ENCODE measurements at places on chromosomes 7 and 10.

GRCh38 chr10:29189256-29189655 lies 99.6 kb upstream of the LYZL1 start:
- peak; percentile 20 for DNase-seq

GRCh38 chr10:4978870-4979269 lies 15.7 kb downstream of the AKR1C1 start:
- no peak for DNase-seq

DNA sequence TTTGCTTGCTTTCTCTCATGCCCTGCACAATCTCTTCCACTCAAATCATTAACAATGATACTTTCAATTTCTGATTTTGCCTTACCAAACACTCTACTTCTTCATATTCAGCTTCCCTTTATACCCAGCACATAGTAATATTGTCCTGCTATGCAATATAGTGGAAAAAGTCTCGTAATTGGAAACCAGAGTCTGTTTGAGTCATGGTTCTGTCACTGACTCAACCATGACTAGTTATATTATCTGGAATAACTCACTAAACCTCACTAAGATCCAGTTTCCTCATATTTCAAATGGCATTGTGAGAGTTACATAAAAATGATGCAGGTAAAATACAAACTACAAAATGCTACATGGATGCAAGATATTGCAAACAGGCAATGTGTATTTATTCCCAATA lies 98.5 kb upstream of the LRRTM3 start:
- no peak for DNase-seq

DNA sequence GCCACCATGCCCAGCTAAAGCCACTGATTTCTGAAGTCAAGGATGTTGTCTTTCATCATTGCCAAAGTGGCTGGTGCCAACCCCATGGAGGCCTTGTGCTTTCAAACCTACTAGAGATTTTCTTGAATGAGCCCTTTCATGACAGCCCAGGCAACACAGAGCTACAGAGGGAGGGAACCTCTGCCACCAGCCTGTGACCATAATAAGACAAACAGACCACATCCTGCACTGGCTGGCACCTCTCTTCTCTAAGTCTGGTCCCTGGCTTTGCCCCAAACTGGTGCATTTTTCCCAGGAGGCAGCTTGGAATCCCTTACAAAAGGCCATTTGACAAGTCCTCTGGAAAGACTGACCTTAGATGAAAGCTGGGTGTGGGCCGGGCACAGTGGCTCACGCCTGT lies 348.8 kb downstream of the GALNT17 start:
- DNase-seq, result no peak

- no peak for DNase-seq
Measured at GRCh38 chr7:18960725-18961124, 156.7 kb downstream of the TWIST1 start.

GRCh38 chr10:91536111-91536510 lies 96.8 kb downstream of the PPP1R3C start:
- DNase-seq, result no peak

DNA sequence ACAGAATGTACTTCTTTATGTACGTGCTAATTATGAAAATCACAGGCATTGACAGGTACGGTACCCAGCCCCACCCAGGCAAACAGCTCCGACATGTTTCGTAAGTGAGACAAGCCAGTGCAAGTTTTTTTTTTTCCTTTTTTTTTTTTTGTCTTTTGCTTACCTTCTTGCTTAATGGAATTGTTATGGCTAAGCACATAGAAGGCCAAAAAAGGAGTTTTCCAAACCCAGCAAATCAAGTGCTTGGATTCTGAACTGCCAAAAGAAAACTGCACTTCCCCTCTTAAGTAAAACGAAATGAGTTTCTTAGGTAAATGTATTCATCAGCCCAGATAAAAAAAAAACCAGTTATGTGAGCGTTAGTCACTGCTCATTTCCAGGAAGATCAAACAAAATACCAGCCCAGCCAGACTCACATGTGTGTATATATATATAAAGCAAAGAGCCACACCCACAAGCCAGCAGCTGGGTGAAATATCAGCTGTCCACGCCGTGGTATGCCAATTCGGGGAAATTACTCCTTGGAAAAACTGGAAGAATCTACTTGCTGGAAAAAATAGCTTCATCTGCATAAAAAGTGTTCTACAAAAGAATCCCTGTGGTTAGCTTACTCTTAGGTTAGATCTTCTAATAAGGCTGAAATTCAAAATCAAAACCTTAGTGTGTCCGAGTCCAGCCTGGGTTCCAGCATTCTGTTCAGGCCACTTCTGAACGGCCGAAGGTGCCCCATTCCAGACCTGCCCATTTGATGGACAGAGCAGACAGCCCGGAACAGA lies 8.0 kb downstream of the KLF6 start:
- DNase-seq, result peak; percentile 59

GRCh38 chr7:15889507-15889906 lies 203.0 kb upstream of the MEOX2 start:
- no peak for DNase-seq

- DNase-seq, result no peak
Measured at GRCh38 chr10:3564346-3565002, 220.5 kb downstream of the KLF6 start.

DNA sequence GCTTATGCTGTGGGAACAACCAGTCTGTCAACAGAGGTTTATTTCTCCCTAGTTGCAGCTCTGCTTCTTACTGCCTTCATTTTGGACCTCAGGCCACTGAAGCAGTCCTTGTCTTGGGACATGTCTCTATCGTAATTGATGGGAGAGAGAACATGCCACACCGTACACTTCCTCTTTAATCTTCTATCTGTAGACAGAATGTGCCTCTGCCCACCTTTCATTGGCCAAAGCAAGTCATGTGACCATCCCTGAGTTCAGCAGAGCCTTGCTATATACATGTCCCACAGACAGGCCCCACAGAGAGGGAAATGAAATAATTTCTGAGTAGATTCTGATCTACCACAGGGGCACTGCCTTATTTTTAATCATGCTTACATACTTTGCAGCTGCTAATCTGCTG lies 98.0 kb downstream of the KCND2 start:
- peak; percentile 78 for DNase-seq

- peak; percentile 45 for DNase-seq
Measured at GRCh38 chr10:124942317-124943169, 620 bp downstream of the ZRANB1 start.

DNA sequence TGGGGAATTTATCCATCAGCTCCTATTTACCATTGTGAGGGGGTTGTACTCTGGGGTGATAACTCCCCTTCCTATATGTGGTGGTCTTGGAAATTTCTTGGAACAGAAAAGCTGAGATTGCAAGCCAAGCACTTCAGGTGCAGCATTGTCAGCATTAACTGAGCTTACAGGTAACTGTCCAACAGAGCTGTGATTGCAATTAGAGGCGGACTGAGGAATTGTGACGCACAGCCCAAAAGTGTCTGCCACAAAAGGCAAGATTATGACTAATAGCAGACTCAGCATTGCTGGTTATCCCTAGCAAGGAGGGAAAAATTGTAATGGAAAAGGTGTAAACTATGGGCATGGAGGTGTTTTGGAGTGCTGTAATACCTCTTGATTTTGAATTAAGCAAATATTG lies 126.1 kb upstream of the AGR3 start:
- DNase-seq, result no peak

GRCh38 chr10:92688927-92689662 lies 660 bp upstream of the HHEX start:
- peak; percentile 60 for DNase-seq

DNA sequence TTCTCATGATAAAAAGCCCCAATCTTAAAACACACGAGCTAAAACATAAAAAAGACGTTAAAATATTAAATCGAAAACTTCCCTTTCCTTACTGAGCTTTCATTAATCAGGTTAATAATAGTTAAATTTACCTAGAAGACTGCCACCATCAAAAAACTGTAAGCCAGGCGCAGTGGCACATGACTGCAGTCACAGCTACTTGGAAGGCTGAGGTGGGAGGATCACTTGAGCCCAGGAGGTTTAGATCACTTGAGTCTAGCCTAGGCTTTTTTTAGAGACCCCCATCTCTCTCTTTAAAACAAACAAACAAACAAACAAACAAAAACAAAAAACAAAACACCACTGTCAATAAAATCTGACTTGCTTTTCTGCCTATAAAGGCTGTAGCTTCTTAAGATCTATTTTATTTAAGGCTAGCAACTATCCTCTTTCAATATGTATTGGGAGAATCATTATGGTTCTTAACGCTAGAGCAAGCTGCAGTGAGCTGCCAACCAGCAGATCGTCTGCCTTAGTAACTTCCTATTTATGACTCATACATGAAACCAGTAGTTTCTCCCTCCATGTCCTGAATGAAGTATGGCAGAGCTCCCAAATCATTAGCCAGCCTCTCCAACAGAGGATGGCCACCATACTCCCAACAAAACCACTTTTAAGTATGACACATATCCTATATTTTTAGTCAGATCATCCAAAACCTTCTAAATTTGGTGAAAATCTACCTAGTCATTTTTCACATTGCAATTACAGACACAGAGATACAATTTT lies 163.7 kb downstream of the SRPK2 start:
- peak; percentile 86 for DNase-seq

- DNase-seq, result no peak
Measured at GRCh38 chr10:5510281-5511072, 11.1 kb upstream of the CALML5 start.

GRCh38 chr7:87220026-87220733 lies 648 bp upstream of the TMEM243 start:
- peak; percentile 44 for DNase-seq

DNA sequence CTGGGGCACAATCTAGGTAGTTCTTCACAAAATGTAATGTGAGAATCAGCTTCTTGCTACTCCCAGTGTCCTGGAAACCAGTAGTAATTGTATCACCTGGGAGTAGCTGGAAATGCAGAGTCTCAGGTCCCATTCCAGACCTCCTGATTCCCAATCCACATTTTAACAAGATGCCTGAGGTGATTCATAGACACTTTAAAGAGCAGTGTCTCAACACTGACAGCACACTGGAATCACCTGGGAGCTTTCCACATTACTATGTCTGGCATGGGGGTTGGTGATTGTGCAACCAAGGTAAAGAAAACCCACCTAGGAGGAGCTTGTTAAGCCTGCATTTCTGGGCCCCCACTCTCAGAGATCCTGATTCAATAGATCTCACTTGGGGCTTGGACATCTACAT lies 11.1 kb downstream of the DPY19L1 start:
- DNase-seq, result no peak

GRCh38 chr10:121956111-121957061 lies 18.6 kb downstream of the NSMCE4A start:
- DNase-seq, result peak; percentile 46

- no peak for DNase-seq
Measured at GRCh38 chr10:70505908-70506307, 27.3 kb downstream of the PALD1 start.

DNA sequence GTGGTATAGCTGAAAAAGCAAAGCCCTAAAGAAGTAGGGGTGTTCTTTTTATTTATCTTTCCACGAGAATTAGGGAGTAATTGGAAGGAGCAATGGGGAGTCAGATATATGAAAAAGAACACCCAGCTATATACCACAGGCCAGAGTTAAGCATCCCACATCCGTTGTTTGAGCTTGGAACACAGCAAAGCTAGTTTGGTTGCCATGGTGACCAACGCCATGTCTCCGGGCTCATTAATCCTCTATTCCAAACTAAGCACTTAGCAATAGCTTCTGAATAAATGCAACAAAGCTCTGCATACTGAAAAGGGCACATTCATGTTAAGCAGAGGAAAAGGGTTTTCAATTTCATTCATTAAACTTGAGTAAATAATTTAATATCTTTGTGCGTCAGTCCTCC lies 23.5 kb downstream of the ASB4 start:
- DNase-seq, result peak; percentile 3

DNA sequence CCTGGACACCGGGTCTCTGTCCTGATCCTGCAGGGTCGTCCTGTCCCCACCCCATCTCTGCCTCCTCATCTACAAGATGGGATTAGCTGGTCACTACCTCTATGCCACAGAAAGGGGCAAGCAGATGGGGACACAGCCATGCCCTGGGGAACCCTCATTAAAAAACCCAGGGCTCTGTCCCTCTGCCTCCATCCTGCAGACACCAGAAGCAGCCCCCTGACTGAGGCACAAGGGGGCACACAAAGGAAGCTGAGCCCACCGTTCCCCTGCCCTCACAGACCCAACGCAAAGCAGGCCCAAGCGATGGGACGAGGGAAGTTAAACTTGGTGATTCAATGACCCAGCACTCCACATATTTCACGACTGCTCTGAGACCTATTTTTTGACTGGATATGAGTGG lies 142.4 kb downstream of the TCERG1L start:
- no peak for DNase-seq

DNA sequence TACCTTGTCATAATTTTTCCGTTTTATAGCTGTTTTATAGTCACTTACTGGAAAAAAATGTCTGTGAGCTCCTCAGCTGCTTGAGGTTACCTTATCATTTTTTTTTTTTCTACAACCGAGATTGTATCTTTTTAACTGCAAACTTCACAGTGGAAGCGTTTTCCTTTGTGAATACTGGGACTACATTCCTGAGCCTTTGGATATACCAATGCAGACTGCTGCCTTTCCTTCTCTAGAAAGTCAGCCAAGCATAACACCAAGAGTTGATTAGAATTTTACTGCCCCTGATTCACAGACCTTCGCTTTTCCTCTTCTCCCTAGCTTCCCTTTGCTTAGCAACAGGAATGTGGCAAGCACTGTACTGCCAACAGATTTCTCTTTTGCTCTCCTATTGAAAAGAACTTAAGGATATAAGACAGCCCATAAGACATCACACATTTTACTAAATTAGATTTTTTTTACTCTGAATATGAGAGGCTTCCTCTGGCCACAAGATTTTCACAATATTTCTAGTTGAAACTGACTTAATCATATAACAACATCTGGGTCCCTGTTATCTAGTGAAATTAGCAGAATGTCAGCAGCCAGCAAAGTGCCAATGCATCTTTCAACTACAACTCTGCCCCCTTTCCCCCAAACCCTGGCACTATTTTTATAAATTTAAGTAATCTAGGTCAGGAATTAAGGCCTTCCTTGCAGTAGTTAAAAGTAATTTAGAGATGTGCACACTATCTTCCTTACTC lies 170.6 kb downstream of the PRKG1 start:
- DNase-seq, result no peak

GRCh38 chr10:22931948-22932347 lies 4.1 kb downstream of the ARMC3 start:
- DNase-seq, result no peak

GRCh38 chr10:78544423-78545090 lies 510.9 kb downstream of the RPS24 start:
- DNase-seq, result no peak

- DNase-seq, result no peak
Measured at GRCh38 chr10:3048119-3049019, 19.0 kb upstream of the PFKP start.

- peak; percentile 94 for DNase-seq
Measured at GRCh38 chr10:95864906-95865813, 42.6 kb upstream of the CC2D2B start.
